ENCODE measurements at places on chromosomes 1 and 21.

GRCh38 chr1:38489844-38490270, 369.7 kb downstream of the RRAGC start:
- no peak for DNase-seq

- DNase-seq = no peak
Measured at GRCh38 chr1:12272770-12273169, 42.9 kb downstream of the VPS13D start.

GRCh38 chr21:44899768-44900558, 20.7 kb downstream of the ITGB2 start:
- no peak for DNase-seq

DNA sequence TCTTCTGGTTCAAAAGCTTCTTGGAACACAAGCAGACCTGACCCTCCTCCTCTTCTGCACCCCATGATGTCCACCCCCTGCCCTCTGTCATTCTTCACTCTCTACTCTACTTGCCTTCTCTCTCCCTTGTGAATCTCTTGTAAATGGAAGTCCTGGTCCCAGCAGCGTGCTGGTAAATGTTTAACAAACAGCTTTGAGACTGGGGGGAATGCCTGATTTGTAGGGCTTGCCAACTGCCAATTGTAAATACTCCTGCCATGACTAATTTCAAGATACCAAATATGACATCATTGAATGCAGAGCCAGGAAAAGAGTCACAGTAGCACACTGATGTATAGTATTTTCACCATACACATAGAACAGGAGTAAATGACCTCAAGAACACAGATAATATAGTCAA, 40.9 kb upstream of the LRRN2 start:
- DNase-seq = no peak

DNA sequence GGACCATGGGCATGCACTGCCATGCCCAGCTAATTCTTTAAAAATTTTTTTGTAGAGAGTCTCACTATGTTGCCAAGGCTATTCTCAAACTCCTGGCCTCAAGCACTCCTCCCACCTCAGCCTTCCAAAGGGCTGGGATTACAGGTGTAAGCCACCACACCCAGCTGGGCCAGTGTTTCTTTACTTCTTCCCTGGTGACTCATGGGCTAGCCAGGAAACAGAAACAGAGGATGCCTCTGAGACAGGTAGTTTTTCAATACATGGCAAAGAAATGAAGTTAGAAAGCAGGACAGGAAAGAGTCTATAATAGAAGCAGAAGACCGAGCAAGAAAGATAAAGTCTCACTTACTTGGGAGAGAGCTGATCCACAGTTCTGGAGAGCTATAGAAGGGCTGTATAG, 7.6 kb upstream of the C1orf74 start:
- no peak for DNase-seq

DNA sequence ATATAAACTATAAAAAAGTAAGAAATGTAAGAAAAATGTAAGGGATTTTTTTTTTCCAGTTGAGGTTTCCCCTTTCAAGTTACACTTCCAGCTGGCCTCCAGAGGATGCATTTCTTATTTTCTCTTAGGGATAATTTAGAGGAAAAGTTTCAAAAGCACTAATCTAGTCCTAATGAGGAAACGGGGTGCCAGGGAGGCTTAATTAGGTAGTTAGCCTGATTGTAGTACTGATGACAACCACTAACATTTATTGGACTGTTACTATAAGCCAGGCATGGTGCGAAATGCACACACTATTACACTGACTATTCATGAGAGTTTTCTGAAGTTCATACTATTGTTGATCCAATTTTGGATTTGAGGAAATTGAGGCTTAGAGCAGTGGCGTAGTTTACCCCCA, 290.8 kb upstream of the FMN2 start:
- no peak for DNase-seq

DNA sequence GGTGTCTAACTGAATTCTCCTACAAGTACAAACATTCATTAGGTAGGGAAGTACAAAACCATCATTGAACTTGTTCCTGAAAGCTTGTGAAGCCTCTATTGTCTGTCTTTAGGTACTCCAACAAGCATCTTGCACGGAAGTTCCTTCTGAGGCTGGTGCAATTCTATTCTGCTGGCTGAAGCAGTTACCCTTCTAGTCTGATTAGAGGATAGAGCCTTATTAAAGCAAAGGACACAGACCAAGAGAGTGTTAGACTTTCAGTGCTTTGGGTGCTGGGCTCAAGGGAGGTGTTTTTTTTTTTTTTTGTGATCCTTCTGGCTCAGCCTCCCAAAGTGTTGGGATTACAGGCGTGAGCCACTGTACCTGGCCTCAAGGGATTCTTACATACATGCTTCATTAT, 43.8 kb downstream of the HHAT start:
- DNase-seq = no peak

GRCh38 chr21:29499734-29500343, 201.1 kb downstream of the BACH1 start:
- no peak for DNase-seq

DNA sequence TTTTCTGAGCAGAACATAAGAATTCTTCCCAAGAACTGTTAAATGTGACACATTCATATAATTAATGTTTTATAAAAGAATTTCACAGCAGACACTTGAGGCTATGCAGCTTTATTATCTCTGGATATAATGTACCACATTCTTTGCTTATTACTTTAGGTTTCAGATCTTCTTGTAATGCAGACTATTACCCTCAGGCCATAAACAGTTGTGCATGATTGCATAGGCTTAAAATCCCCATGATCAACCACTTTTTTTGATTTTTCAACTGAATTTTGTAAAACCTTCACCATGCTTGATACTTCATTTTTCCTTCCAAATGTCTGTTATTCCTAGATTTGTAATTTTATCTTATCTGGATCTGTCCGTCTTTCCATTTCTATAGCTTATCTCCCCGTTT, 1355.7 kb downstream of the BRINP3 start:
- no peak for DNase-seq

DNA sequence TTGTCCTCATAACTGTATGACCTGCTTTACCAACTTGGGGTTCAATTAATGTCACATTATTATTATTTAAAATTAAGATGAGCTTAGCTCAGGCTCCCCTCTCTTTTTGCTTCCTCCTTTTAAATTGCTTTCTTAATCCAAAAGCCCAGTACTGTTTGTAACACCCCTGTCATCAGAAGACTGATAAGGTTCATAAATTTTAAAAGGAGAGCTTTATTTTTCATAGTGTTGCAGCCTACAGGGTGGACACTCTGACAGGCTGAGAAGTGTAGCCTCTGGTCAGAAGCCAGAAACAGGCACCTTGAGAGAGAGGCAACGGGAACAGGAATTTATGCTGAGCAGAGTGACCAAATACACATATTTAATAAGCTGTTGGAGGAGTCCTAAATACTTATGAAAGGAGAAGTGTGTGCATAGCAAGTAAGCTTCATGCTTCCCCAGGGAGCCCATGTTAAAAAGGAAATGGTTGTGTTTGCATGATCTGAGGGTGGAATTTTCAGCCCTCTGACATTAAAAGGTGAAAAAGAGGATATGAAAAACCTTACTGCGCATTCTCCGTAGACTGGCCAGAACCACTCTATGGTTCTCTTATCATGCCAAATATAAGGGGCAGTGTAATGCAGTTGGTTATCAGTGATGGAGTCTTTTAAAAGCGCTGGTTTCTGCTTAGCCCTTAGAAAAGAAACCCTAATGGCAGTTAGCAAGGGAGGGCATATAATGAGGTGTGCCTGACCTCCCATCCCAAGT, 30.5 kb upstream of the FGGY start:
- DNase-seq = no peak

DNA sequence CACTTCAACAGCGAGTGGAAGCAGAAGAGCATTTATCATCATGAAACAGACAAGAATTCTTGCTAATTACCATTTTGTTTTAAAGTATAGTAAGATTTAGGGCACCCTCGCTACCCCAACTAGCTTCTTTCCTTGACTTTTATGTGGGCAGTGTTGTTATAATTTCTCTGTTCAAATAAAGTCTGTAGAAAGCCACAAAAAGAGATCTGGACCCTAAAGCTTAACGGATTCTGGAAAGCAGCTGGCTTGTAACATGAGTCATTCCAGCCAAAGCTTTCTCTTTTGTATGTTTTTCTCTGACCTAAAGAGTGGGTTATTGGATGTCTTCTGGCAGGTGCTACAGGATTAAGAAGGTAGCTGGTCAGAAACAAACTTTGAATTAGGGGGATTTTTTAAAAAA, 37.4 kb downstream of the RUNX1 start:
- peak; percentile 36 for DNase-seq

GRCh38 chr1:21827141-21827679, 15.1 kb downstream of the LDLRAD2 start:
- DNase-seq = no peak

DNA sequence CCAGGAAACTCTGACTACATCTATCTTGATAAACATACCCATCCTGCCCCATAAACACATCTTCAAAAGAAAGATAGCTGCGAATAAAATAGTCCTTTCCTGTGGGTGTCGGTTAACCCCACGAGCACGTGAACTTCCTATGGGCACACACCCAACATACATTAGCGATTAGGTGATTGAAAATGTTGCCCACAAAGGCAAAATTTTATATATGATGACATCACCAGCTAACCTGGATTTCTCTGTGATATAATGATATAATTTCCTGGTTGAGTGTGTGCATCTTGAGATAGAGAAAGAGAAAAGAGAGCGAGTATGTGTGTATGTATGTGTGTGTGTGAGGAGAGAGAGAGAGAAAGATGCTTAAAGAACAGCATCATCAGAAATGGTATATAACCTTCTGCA, 296.1 kb downstream of the PTPRC start:
- DNase-seq = no peak

DNA sequence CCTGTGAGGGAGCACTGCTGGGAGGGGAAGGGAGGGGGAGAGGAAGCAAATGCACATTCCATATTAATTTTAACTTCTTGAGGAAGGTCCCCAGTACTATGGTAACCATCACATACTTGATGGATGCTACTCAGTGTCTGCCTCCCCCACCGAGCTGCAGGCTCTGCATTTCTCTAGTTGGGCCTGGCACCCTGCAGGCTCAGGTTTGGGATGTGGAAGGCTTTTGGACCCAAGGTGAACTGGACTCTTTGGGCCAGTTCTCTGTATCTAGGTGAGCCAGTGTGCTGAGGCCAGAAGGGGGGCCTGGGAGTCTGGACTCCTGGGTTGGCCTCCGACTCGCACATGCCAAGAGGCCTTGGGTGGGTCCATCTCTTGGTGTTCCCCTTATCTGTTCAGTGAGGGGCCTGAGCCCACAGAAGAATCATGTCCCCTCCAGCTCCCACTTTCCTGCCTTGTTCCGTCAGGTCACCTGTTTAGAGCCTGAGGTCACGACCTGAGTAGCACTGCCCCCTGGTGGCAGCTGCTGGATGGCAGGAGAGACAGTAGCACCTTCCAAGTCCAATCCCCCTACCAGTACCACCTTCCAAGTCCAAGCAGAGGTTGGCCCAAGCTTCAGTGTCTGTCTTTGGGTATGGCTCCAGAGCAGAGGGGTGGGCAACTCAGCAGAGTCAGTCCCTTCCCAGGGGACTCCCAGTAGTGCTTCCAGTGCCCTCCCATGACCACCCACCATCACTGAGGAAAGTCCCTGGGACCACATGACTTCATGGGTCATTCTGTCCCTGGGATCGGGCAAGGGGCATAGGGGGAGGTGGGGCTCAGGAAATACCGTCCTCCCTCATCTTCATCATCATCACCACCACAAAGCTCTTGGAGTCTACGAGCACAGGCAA, 241.8 kb downstream of the TRABD2B start:
- DNase-seq = no peak

DNA sequence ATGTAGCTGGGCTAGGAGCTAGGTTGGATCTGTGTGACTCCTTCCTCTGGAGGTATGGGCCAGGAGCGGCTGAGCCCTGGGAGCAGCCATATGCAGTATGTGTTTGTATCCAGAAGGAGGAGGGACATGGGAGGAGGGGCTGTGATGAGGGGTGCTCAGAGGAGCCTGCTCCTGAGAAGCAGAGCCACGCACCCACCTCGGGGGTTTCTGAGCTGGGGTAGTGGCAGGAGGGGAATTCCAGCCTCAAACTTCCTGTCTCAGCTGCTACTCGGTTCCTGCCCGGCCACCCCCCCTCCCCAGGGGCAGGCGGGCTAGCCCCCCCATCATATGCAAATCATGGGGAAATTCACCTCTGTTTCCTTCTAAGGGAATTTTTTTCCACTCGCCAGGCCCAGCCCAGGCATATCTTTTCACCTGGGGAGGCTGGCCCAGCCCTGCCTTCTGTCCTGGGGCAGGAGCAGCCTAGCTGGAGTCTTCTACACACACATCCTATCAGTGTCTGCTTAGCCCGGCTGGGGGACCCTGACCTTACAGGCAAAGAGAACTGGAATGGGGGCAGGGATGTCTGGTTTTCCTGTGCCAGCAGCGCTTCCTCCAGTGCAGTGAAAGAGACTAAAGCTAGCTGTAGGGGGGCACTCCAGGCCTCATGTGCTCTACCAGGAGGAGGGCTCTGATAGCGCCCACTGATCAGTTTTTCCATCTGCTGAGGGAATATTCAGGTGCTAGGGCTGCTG, 3.0 kb downstream of the ZC3H12A start:
- DNase-seq = no peak

DNA sequence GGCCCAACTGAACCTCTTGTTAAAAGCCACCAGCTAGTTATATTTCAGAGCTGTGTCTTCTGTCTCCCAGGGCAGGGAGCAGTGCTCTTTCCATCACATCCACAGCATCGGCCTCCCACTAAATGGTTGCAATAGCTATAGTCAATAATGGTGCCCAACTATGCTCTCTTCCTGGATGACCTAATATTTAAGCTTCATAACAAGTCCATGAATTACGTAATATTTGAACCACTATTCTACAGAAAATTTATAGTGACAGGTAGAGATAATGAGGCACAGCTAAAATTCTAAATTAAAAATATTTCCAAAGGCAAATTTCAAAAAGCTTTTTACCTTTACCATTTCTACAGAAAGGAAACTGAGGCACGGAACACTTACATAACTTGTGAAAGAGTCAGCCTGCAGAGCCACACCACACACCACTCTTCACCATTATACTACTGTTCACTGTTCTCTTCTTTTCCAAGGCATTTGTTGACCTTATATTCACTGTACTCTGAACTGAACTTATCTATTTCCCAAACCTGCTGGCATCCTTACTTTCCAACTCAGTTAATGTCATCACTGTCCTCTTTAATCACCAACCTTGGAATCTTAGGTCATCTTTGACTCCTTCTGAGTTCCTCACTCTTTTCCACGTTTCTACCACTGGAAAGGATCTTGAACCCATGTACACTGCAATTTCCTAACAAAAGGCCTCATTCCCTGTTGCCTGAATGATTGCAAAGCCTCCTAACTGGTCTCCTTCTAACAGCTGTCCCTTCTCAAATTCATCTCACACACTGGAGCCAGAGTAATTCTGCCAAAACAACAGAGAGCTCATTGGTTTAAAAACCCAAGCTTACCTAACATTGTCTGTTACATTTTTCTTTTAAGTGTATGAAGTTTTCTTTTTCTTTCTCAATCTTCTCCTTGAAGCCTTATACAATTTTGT, 85.5 kb downstream of the DDAH1 start:
- DNase-seq = no peak

- DNase-seq = no peak
Measured at GRCh38 chr1:97780884-97781283, 139.9 kb downstream of the DPYD start.

DNA sequence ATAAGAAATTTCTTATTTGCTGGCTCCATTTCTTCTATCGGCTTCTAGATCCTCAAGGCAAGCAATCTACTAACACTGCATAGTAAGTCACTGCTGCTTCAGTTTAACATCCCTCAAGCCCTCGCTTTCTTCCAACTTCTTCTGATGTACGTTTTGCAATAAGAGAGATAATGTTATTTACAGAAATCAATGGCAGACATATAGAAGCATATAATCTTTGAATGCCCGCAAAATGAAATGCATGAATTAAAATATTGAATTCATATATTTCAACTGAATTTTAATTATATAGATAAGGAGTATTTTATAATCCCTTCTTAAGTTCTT, 143.8 kb downstream of the KCTD3 start:
- no peak for DNase-seq

All from NCI-H1092 (cell line).